Putamen (tissue), 1 donor: ENCODE measurements at places on chromosomes 11 and 22.

DNA sequence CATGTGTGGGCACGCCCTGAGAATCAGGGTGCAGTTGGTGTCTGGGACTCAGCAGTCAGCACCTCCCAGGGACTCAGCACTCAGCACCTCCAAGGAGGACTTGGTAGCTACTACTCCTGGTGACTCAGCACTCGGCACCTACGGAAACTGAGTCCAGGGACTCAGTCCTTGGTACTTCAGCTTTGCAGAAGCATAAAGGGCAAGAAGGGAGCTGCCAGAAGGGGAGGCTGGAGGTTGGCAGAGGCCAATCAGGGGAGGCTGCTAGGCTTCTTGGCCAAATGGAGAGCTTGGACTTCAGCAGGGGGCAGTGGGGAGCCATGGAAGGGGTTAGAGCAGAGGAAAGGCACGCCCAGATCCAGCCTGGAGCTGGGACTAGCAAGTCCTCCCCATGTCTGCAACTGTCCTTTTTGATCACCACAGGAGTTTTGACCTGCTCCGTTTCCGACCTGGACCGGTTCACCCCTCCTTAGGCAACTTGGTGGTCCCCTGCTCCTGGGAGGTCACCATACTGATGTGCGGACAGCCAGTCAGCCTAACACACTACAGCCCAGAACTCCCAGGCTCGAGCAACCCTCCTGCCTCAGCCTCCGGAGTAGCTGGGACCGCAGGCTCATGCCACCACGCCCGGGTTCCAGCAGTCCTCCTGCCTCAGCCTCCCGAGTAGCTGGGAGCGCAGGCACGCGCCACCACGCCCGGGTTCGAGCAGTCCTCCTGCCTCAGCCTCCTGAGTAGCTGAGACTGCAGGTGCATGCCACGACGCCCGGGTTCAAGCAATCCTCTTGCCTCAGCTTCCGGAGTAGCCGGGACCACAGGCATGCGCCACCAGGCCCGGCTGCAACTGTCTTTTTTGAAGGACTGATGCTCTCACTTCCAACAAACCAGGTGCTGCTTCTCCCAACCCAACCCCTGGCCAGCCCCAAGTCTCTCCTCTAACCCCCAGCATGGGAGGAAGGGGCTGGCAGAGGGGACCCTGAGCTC, 1.5 kb downstream of the ANO9 start:
- DNase-seq, result no peak

GRCh38 chr11:112570333-112570732, 309.7 kb upstream of the PLET1 start:
- no peak for DNase-seq

GRCh38 chr11:117128289-117128688, 15.8 kb upstream of the PAFAH1B2 start:
- no peak for DNase-seq

- DNase-seq, result no peak
Observed at GRCh38 chr11:133175103-133175502, 357.2 kb downstream of the OPCML start.

GRCh38 chr11:112297248-112297866, 36.7 kb upstream of the PLET1 start:
- no peak for DNase-seq
